Right cardiac atrium (tissue), 5 donors: ENCODE measurements at places on chromosomes 2 and 18. TPM values are rescaled to one million over a fixed set of nuclear protein-coding genes. Genes with fewer than 3 reads are reported as not detected.

Gene UGT1A8
- total RNA-seq: not detected

Gene MRO
- total RNA-seq: 8.5 TPM

Gene TTN
- total RNA-seq: 1,828 TPM

Gene C2orf78
- not detected for total RNA-seq

Gene SLC5A7
- total RNA-seq: 0.17 TPM

Gene DSG2
- total RNA-seq: 74.4 TPM

Gene NEU2
- total RNA-seq: not detected

Gene SERPINB13
- not detected for total RNA-seq

Gene SPP2
- not detected for total RNA-seq

Gene NOL4
- total RNA-seq: 0.31 TPM

Gene FBXO41
- 2.2 TPM for total RNA-seq

Gene GTF2A1L
- total RNA-seq: not detected

Gene SMYD1
- 198 TPM for total RNA-seq

Gene MARCO
- 42.5 TPM for total RNA-seq

Gene LANCL1
- total RNA-seq: 55.5 TPM

Gene REG1B
- total RNA-seq: not detected

Gene UGT1A4
- total RNA-seq: not detected

Gene CTAGE1
- not detected for total RNA-seq

Gene NT5C1B
- not detected for total RNA-seq

Gene SPHKAP
- total RNA-seq: 79.4 TPM

Gene TUBA3D
- 2.3 TPM for total RNA-seq

Gene RTP5
- total RNA-seq: not detected

Gene SERPINB8
- total RNA-seq: 3.8 TPM

Gene SP140
- 0.44 TPM for total RNA-seq

Gene LHCGR
- not detected for total RNA-seq

Gene PIKFYVE
- 19.5 TPM for total RNA-seq

Gene LRP2
- 0.66 TPM for total RNA-seq

Gene TFCP2L1
- 0.33 TPM for total RNA-seq

Gene SNRPD1
- total RNA-seq: 26.5 TPM

Gene LRATD1
- 9.6 TPM for total RNA-seq

Gene MBOAT2
- 8.4 TPM for total RNA-seq

Gene CNTNAP5
- not detected for total RNA-seq

Gene ANKAR
- total RNA-seq: 11.9 TPM

Gene ANKRD62
- total RNA-seq: not detected

Gene CRYBA2
- total RNA-seq: not detected

Gene CCDC148
- 0.70 TPM for total RNA-seq
